Colonic mucosa (tissue), 4 donors: ENCODE measurements at places on chromosomes 16 and 17. TPM values are rescaled to one million over a fixed set of nuclear protein-coding genes. Genes with fewer than 3 reads are reported as not detected.

- no peaks in the 10 kb centered on the region for H3K27me3 ChIP-seq
- H3K4me3 ChIP-seq: no peak overlapping the region
- H3K27ac ChIP-seq: peak overlapping the region; percentile 72
- peaks cover 13% of the 10 kb centered on the region for H3K4me1 ChIP-seq
Measured at GRCh38 chr17:27810902-27811557, 10.7 kb upstream of the NOS2 start.

DNA sequence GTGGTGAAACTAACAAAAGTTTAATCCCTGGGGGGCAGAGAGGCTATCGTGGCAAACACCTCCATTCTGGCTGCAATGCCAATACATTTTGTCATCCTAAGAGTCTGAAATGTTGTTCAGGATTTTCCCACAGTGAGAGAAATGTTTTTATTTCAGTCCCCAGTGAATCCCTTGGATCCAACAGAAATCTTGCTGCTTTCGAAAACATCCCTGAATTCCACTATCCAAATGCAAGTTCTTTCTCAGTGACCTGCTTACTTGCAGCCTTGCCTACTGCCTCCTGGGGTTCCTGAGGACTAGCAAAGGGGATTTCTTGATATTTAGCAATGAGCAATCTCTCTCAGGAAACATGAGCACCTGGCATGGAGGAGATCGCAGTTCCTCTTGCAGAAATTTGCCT is 202.1 kb upstream of the IRX3 start:
- H3K4me3 ChIP-seq: no peak overlapping the region
- DNase-seq: no peak
- H3K36me3 ChIP-seq: no peaks in the 10 kb centered on the region
- H3K27me3 ChIP-seq: no peaks in the 10 kb centered on the region

DNA sequence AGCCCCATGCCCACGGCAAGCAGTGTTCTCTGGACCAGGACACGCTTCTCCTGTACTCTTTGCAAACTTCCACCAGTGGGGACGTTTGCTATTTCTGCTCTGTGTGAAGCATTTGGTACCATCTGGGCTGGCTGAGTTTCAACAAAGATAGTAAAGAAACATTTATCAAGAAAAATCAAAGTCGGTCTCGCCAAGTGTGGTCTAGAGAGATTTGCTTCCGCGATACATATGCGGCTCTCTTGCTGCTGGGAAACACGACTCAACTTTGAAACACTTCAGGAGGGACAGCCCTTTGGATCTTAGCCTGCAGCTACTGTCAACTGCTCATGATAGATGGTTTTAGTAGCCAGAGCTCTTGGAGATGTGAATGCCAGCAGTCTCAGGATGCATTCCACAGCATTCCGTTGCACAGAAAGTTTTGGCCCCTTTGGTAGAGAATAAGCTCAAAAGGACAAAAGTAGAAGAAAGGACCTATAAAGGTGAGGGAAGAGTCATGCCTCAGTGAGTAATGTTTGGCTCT is 168.2 kb upstream of the CACNG3 start:
- H3K36me3 ChIP-seq: no peaks in the 10 kb centered on the region
- no peak for DNase-seq
- H3K27ac ChIP-seq: no peak overlapping the region
- no peaks in the 10 kb centered on the region for H3K27me3 ChIP-seq
- H3K4me3 ChIP-seq: no peak overlapping the region

DNA sequence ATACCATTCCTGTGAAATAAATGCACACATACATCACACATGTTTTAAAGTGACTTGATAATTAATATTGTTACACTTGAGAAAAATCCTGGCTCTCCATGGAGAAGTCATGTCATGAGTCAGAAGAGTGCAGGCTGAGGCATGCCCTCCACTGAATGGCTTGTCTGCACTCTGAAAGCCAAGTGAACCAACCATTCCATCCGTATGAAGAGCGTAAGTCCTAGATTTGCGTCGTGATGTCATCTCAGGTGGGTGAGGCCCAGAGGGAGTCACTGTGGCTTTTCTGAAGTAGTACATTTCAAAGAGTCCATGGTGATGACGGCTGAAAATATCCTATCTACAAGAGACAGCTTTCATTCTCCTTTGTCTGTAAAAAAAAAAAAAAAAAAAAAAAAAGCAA is 83.5 kb upstream of the IRX5 start:
- no peak for DNase-seq
- H3K27me3 ChIP-seq: no peaks in the 10 kb centered on the region
- H3K27ac ChIP-seq: no peak overlapping the region
- H3K4me3 ChIP-seq: no peak overlapping the region
- no peaks in the 10 kb centered on the region for H3K4me1 ChIP-seq

The ESRP2 gene
- total RNA-seq: 76.6 TPM

DNA sequence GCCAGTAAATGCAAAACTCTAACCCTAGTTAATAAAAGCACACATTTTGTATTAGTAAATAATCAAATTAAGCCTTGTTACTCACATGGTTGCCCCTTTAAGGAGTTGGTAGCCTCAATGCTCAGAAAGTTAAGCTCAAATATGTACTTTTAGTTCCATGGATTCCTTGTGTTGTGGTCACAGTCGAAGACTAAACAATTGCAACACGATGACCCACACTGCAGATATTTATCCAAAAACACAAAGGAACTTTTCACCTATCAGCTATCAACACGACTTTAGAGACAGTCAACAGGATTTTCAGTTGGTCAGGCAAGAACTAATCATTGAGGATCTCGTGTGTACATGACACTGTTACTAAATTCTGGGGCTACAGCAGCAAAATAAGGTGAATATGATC is 47.4 kb upstream of the NUDT7 start:
- no peak overlapping the region for H3K27ac ChIP-seq
- no peak overlapping the region for H3K4me3 ChIP-seq
- no peaks in the 10 kb centered on the region for H3K36me3 ChIP-seq
- no peak for DNase-seq

The MFAP4 gene
- 56.0 TPM for total RNA-seq

The LITAF gene
- 211 TPM for total RNA-seq

DNA sequence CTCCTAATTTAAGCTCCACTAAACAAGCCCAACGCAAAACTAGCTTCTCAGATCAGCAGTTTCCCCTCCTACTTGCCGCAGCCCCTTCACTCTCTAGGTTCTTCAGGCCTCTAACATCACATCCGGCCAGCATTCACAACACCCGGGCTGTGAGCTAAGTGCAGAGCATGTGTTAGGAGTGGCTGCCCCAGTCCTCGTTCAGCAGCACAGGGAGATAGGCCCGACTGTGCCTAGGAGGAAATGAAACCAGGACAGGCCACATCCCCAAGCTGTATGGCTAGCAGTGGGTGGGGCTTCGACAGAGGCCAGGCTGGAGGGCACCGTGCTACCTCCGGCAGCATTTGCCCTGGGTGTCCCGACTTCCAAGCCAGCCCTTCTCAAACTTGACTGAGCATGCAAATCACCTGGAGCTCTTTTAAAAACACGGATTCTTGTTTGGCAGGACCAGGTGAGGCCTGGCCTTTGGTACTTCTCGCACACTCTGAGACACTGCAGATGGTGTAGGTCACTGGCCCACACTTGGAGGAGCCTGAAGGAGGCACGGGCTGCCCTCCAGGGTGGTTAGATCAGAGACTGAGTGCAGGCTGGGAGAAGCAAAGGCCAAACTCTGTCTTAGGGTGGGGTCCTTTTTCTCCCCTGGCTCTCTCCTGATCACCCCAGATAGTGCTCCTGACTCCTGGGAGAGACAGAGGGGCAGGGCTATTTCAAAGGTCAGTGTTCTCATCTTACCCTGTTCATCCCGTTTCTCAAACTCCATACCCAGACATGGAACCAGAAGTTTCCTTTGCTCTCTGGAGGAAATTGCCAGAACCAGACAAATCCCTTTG is 202.0 kb downstream of the C16orf78 start:
- DNase-seq: peak; percentile 39
- no peaks in the 10 kb centered on the region for H3K4me1 ChIP-seq
- H3K27me3 ChIP-seq: no peaks in the 10 kb centered on the region
- H3K4me3 ChIP-seq: no peak overlapping the region
- no peak overlapping the region for H3K27ac ChIP-seq

GRCh38 chr16:48156790-48157209 is 1.0 kb upstream of the ABCC12 start:
- H3K4me3 ChIP-seq: no peak overlapping the region
- no peaks in the 10 kb centered on the region for H3K27me3 ChIP-seq
- H3K4me1 ChIP-seq: no peaks in the 10 kb centered on the region
- DNase-seq: peak; percentile 83
- H3K36me3 ChIP-seq: no peaks in the 10 kb centered on the region
- no peak overlapping the region for H3K27ac ChIP-seq

- H3K4me1 ChIP-seq: no peaks in the 10 kb centered on the region
- H3K27me3 ChIP-seq: no peaks in the 10 kb centered on the region
Measured at GRCh38 chr17:17907469-17907868, 64.7 kb downstream of the TOM1L2 start.

DNA sequence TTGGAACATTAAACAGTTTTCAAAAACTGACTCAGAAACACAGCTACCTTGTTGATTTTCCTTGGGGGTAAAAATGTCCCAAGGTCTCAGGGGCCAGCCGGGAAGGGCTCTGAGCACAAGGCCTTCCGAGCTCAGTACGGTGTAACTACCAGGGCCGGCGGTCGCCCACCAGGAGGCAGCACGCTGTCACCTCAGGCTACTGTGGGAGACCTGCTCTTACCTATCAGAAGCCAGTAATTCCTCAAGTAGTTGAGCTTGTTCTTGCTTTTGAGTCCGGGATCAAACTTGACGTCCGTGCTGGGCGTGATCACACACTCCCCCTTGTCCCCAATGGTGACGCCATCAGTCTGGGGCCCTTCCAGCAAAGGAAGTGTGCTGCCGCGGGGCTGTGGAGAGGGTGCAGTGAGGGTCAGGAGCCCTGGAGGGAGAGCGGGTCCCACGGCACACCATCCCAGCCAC is 43.4 kb upstream of the ICAM2 start:
- no peaks in the 10 kb centered on the region for H3K4me1 ChIP-seq
- H3K4me3 ChIP-seq: no peak overlapping the region
- H3K36me3 ChIP-seq: peaks cover 4% of the 10 kb centered on the region
- H3K27ac ChIP-seq: peak overlapping the region; percentile 39

GRCh38 chr16:2967211-2967631 is 1.9 kb upstream of the PAQR4 start:
- H3K4me3 ChIP-seq: peak overlapping the region; percentile 22
- DNase-seq: no peak
- peaks cover 37% of the 10 kb centered on the region for H3K4me1 ChIP-seq
- H3K36me3 ChIP-seq: no peaks in the 10 kb centered on the region
- H3K27ac ChIP-seq: no peak overlapping the region

DNA sequence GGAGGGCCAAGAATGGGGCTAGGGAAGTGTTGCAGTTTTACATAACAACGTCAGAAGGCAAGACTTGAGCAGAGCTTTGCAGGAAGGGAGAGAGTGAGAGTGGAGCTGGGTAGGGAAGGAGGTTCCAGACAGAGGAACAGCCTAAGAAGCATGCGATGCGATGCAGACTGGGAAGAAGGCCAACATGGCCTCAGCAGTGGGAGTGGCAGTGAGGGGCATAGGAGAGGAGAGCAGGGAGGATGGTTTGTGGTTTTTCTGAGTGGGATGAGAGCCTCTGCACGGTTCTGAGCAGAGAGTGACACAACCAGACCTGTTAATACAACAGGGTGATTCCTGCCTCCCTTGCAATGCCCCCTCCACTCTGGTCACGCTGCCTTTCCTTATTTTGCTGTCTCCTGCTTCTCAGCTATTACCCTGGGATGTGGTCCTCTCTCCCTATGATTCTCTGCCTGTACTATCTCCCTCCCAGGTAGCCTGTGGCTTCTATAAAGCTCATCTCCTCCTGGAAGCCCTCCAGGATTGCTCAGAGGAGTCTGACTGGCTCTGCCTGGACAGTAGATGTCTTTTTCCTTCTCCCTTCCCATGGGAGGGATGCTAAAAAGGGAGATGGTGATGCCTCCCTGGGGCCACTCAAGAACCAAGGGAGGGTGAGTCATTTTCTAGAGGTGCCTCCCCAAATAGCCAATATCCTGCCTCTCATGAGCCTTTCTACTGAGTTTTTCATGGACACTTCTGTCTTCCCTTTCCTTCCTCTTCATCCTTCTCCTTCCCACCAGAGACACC is 38.7 kb upstream of the NGFR start:
- H3K27ac ChIP-seq: no peak overlapping the region
- peaks cover 3% of the 10 kb centered on the region for H3K27me3 ChIP-seq
- no peaks in the 10 kb centered on the region for H3K36me3 ChIP-seq
- no peaks in the 10 kb centered on the region for H3K4me1 ChIP-seq
- no peak overlapping the region for H3K4me3 ChIP-seq

GRCh38 chr17:19333132-19333440 is 29.4 kb downstream of the B9D1 start:
- H3K27ac ChIP-seq: no peak overlapping the region
- H3K27me3 ChIP-seq: no peaks in the 10 kb centered on the region
- no peak for DNase-seq

DNA sequence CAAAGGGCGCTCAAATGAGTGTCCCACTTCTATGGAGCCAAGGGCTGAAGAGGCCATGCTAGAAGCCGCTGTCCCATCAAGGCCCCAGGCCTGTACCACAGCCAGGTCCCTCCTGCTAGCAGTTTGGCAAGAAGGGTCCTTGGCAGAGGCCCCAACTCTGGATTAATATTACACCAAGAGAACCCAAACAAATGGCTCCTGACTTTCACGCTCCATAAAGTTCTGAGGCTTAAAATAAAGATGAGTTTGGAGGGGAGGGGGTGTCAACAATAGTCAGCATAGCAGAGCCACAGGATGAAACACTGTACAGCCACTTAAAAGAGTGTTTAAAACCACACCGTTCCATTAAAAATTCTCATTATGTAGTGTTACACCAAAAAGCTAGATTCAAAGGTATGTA is 30.5 kb downstream of the CUEDC1 start:
- H3K4me1 ChIP-seq: peaks cover 17% of the 10 kb centered on the region
- H3K4me3 ChIP-seq: no peak overlapping the region
- no peak for DNase-seq
- no peaks in the 10 kb centered on the region for H3K36me3 ChIP-seq

DNA sequence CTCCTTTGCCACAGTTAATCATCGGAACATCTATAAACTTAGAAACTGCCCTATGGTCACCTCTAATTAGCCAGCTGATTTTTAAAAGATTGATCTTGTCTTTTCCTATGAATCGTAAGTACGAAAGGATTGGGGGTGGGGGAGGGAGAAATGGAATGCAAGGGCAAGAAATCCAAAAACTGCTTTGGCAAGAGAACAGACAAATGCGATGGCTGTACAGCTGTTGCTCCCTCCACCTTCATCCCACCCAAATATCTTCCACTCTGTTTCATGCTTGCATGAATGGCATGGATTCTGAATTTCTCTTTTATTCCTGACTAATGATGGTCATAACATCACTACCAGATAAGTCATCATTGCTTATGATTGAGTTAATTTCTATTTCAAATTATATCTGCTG is 165.7 kb downstream of the STX8 start:
- no peaks in the 10 kb centered on the region for H3K27me3 ChIP-seq
- no peaks in the 10 kb centered on the region for H3K4me1 ChIP-seq
- DNase-seq: no peak
- no peaks in the 10 kb centered on the region for H3K36me3 ChIP-seq
- no peak overlapping the region for H3K4me3 ChIP-seq
